ENCODE measurements at places on chromosomes 16 and 17.

GRCh38 chr16:69620573-69620972, 54.8 kb downstream of the NFAT5 start:
- DNase-seq: no peak

GRCh38 chr17:72822358-72823023, 270.0 kb downstream of the SLC39A11 start:
- no peak for DNase-seq

GRCh38 chr16:57152096-57153093, 33.4 kb downstream of the PSME3IP1 start:
- DNase-seq: no peak

- DNase-seq: peak; percentile 14
These were observed 982 bp downstream of the SPAG9 start for GRCh38 chr17:51119415-51120356.

DNA sequence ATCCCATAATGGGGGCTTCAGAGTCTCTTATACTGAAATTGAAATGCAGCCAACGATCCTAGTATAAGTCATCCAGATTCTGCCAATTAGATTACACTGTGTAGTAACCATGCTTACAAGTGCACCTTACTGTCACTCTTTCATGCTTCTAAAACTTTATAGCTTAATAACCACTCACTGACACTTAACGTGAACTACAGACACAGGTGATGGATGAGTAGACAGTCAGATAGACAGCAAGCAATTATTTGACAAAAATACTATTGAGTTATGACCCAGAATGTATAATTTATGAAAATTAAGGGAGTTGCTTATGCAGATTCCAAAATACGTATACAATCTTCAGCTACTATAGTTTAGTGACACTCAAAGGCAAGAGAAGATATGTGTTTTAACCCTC, 6.3 kb downstream of the CDH8 start:
- DNase-seq: no peak

GRCh38 chr17:78343187-78343542, 16.7 kb downstream of the SOCS3 start:
- DNase-seq: no peak

DNA sequence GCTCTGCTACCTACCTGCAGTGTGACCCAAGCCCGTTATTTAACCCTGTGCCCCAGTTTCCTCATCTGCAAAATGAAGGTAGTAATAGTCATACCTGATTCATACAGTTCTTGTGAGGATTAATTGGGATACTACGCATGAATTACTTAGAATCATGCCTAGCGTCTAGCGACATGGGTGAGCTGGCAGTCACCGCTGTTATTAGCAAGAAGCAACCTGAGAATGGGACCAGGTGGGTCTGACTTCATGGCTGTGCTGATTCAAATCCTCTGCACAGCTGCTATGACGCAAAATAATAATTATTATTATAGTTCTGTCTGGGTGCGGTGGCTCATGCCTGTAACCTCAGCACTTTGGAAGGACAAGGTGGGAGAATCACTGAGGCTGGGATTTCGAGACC, 7.9 kb downstream of the SOCS1 start:
- no peak for DNase-seq

DNA sequence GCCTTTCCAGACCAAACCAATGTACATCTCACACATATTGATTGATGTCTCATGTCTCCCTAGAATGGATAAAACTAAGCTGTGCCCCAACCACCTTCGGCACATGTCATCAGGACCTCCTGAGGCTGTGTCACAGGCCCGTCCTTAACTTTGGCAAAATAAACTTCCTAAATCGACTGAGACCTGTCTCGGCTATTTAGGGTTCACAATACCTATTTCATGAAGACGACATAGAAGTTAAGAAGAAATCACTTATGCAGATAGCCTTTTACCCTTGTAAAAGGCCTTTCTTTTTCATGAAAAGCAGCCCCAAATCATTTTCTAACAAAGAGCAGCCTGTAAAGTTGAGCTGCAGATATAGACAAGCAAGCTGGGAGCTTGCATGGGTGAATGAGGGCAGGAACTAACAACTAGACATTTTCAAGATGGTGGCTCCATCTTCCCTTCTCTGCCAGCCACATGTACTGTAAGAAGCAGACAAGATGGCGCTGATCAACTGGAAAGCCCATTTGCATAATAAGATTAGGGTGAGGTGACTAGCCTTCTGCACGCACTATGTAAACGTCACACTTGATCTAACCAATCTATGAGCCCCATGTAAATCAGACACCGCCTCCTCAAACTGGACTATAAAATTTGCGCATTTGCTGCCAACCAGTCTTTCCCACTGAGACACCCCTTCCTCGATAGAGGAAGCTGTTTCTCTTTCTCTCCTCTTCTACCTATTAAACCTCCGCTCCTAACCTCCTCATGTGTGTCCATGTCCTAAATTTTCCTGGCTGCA, 4.7 kb upstream of the KDM8 start:
- no peak for DNase-seq

GRCh38 chr17:2157675-2158395, 102.9 kb downstream of the HIC1 start:
- DNase-seq: no peak

- DNase-seq: no peak
These were observed 49.0 kb downstream of the SNX20 start for GRCh38 chr16:50631985-50632576.

DNA sequence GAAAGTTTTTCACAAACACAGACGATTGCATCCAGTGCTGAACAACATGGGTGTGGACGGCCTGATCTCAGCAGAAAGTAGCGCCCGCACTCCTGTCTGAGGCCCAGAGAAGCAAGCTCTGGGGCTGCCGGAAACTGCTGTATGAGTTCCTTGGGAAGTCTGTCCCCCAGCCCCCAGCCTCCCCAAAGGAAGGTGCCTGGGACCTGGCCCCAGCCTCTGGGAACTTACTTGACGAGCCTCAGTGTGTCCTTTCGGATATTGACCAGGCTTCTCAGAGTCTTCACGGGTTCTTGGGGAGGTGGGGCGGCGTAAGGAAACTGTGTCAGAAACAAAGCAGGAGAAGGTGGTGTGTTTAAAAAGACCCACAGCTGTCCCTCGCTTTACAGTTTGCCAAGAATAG, 32.4 kb upstream of the FOXJ1 start:
- no peak for DNase-seq

DNA sequence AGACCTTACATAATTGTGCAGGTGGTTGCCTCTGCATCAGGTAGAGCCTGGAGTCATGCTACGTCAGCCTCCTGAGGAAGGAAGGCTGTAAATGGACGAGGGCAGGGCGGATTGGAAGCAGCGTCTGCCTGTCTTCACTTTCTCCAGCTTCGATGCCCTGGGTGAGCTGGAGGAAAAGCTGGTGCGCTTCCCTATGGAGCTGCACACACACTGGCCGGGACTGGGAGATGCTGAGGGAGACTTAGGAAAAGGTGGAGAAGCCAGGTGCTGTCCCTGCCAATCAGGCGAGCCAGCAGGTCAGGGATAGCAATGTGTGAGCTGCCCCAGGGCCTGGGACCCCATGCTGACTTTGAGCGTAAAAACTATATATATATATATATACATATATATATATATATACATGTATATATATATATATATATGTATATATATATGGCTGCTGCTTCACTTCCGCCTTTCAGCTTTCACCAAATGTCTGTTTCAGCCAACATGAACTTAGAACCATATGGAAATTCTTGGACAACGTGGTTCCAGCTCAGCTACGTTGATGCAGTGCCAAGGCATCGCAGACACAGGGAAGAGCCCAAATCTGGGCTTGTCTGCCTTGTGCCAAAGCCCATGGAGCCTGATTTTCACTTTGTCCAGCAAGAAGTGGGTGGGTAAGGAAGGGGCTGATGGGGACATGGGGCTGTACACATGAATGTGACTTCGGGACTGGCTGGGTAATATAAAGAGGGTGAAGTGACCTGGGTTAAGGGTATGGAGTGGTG, 71.5 kb upstream of the NKD1 start:
- DNase-seq: no peak

GRCh38 chr16:83554096-83554495, 253.7 kb upstream of the HSBP1 start:
- no peak for DNase-seq

DNA sequence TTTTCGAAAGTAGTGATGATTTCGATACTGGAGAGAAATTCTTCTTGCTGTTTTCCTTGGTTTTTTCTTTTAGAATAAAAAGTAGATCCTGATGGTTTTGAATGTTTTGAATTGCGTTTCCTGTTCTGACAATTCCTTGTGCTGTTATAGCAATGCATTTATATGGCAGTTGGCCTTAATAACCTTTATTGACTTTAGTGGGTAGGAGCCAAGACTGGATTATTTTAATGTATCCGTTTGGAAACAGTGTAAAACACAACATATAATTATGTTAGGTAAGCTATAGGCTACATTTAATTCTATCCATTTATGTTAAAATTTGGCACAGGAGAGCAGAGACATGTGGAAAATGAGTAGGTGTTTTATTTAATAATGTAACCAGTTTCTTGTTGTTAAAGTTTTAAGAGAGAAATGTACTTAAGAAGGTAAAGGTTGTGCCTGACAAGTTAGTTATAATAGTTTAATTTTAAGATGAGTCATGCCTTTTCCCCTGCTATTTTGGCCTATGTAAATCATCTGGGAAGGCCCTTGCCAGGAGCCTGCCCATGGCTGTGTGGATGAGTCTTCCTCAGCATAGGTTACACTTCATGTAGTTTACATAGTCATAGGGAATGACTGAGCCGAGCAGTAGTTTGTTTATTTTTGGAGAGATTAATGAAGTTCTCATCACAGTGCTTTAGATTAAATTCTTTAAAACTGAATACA, 189.9 kb downstream of the FTO start:
- DNase-seq: no peak

- no peak for DNase-seq
These were observed 3.7 kb upstream of the NPIPB15 start for GRCh38 chr16:74372369-74372768.

GRCh38 chr17:14474591-14474990, 173.7 kb downstream of the HS3ST3B1 start:
- no peak for DNase-seq

- no peak for DNase-seq
These were observed 32.6 kb downstream of the TMEM100 start for GRCh38 chr17:55690105-55690508.

DNA sequence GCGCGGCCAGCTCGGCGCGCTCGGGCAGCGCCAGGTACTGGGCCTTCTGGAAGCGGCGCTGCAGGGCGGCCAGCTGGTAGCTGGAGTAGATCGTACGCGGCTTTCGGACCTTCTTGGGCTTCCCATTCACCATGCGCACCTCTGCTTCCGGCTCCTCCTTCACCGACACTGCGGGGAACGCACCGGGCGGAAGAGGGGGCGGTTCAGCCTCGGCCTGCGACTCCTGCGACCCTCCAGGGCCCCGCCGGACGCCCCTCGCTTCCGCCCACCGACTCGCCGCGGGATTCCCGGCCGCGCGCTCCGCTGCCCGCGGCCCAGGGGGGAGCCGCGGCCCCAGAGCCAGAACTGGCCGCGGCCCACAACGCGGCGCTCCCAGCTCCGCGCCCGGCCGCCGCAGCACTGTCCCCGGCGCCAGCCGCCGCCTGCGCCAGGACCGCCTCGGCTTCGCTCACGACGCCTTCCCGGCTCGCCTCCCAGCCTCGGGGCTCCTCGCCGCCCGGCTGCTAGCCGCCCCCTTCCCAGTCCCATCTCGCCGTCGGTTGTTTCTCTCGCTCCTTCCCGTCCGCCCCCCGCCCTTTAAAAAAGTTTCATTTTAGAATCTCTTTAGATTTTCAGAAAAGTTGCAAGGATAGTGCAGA, 1.5 kb downstream of the DLX3 start:
- peak; percentile 31 for DNase-seq

- no peak for DNase-seq
These were observed 119.1 kb downstream of the FTO start for GRCh38 chr16:53822936-53823529.

DNA sequence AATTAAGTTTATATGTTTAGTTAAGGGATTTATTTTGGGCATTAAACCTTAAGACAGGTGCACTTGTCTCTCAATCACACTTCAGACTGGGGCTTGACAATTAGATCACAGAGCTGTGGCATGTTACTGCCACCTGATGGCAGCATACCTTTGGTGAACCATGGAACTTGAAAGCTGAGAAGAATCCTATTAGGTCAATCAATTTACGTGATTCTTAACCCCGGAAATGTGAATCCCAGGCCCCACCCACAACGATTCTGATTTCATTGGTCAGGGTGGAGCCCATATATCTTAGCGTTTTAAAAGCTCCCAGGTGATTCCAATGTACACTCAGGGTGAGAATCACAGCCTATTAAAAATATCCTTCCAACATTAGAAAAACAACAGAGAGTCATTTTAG, 91.0 kb downstream of the GSG1L start:
- peak; percentile 5 for DNase-seq

DNA sequence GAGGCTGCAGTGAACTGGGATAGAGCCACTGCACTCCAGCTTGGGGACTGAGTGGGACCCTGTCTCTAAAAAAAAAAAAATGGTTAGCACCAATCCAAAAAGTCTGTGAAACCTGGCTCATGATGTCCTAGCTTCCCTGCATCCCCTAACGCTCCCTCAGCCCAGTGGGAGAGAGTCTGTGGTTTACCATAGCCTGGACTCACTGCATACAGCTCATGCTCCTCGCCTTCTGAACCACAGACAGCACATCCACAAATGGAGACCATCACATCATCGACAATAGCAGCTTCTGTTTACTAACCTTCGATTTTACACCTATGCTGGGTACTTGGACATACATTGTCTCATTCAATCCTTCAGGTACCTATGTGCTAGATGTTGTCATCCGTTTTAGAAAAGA, 43.6 kb downstream of the NLRC5 start:
- DNase-seq: no peak

GRCh38 chr16:86270696-86271095, 239.6 kb upstream of the FOXF1 start:
- no peak for DNase-seq

GRCh38 chr17:6046431-6046830, 23.7 kb upstream of the WSCD1 start:
- DNase-seq: no peak

DNA sequence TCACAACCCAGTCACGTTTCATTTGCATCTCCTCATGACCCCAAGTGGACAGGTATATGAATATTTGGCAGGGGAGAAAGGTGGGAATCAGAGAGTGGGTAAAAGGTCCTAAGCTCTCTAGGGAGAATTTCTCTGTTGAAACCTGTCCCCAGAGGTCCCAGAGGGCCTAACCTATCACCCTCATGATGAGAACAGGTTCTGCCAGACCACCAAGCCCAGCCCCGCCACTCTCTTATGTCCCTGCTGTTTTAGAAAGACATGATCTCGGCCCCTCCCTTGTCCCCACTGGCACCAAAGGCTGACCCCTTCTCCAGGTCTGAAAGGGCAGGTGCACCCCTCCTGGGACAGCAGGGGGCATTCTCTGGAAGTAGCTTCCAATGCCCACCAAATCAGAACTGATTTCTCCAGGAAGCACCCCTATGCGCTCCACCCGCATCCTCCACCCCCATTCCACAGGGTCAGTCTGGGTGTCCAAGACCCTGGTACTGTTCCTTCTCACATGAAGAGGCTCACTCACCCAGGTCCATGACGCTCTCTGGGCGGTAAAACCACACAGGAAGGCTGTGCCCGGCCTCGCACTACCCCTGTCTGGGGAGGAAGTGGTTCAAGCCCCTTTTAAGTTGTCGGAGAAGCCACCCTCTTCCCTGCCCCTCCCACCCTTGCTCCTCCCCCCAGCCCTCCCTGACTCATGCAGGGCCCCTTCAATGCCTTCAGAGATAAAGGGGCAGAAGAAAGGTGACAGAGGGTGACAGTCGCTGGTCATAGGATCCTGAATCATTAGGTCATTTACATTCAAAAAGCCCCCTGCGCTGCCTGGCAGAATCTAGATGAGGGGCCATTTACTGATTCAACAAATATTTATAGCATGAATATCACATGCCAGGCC, at the start of gene CCR7:
Gene CCR7 (minus strand): TSS at position 590 of the 886 bp plus-strand sequence. CDS start 63 bp downstream, at position 527.
- peak; percentile 74 for DNase-seq

GRCh38 chr16:30867747-30868146, 26.1 kb downstream of the BCL7C start:
- DNase-seq: no peak
